Parietal lobe (tissue), 2 donors: ENCODE measurements at places on chromosomes 3 and 15. TPM values are rescaled to one million over a fixed set of nuclear protein-coding genes. Genes with fewer than 3 reads are reported as not detected.

Gene RTP3
- not detected for total RNA-seq

Gene DVL3
- 51.6 TPM for total RNA-seq

Gene FRMD5
- total RNA-seq: 33.5 TPM

Gene ZNF774
- total RNA-seq: 11.6 TPM

Gene ZBBX
- 6.9 TPM for total RNA-seq

Gene MAP1A
- total RNA-seq: 48.2 TPM

Gene GABRA5
- 54.5 TPM for total RNA-seq

Gene GASK1A
- total RNA-seq: 11.6 TPM

Gene AHSG
- total RNA-seq: 0.63 TPM

Gene DGKG
- total RNA-seq: 10.6 TPM

Gene SPTBN5
- 0.63 TPM for total RNA-seq

Gene ECE2
- total RNA-seq: 6.9 TPM

Gene CPA3
- total RNA-seq: not detected

Gene RTP1
- total RNA-seq: 0.31 TPM

Gene POU1F1
- total RNA-seq: not detected

Gene USP19
- 63.9 TPM for total RNA-seq

Gene FOXB1
- total RNA-seq: not detected

Gene PLSCR5
- total RNA-seq: not detected

Gene MORC1
- not detected for total RNA-seq

Gene LAMB2
- 69.2 TPM for total RNA-seq

Gene CMC1
- total RNA-seq: 8.5 TPM

Gene GRIP2
- 22.5 TPM for total RNA-seq

Gene CMTM8
- total RNA-seq: 0.63 TPM

Gene SCG5
- total RNA-seq: 134 TPM

Gene TMEM207
- total RNA-seq: not detected
